ENCODE measurements at places on chromosomes 1 and 21.

DNA sequence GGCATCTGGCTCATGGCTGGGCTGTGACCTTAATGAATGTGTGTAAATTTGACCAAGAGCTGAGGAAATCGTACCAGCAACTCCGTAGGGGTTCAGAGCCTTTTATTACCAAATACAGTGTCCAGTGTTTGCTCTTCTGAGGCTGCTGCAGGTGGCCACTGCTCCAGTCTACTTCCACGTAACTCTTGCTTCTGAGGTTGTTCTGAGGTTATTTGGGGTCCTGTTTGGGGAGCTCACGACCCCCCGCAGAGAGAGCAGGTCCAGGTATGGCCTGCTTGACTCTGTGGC lies 33.6 kb downstream of the MAN1C1 start:
- no peak for DNase-seq

DNA sequence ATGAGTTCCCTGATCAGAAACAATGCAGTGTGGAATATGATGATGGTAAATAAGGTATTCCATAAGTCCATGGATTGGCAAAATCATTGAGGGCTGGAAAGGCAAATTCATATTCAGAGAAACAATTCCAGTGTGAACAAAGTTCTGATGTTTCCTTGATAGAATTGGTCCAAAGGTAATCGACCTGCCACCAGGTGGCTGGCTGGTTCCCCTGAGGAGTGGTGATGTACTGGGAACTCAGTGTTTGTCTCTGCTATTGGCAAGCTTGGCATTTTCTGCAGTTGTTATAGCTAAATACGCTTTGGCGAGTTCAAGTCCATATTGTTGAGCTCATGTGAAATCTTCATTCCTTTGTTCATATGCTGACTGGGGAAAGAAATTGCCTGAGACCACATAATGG lies 165.5 kb upstream of the PTGFR start:
- no peak for DNase-seq

GRCh38 chr1:207922554-207922953 lies 11.6 kb upstream of the CD34 start:
- DNase-seq = no peak

DNA sequence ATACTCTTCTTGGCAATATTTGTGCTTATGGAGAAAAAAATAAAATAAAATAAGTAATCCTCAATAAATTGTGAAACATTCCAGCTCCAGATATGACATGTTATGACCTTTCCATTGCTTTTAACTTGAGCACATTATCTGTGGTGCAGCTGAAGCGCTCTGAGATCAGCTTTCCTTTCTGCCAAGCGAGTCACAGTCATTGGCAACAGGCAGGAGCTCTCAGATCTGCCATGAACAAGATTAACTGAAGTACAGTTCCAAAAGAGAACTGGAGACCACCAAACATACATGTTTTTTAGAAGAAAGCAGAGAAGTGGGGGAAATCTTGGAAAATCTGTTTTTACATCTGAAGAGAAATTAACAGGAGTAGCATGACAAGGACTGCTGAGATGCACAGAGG lies 89.2 kb upstream of the DSCAM start:
- DNase-seq = no peak

DNA sequence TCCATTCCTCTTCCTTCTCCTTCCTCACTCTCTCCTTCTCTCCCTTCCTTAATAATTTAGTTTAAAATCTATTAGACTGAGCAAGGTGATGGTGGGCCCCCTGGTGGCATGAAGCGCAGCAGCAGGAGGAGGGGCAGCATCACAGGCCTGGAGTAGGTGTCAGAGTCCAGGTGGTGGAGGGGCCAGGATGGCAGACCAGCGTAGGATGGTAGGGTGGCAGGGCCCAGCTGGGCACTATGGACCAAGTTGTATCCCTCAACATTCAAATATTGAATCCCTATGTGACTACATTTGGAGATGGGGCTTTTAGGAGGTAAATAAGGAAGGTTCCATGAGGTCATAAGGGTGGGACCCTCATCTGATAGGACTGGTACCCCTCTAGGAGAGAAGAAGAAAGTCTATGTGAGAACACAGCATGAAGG lies 61.0 kb downstream of the WDR4 start:
- DNase-seq = no peak

DNA sequence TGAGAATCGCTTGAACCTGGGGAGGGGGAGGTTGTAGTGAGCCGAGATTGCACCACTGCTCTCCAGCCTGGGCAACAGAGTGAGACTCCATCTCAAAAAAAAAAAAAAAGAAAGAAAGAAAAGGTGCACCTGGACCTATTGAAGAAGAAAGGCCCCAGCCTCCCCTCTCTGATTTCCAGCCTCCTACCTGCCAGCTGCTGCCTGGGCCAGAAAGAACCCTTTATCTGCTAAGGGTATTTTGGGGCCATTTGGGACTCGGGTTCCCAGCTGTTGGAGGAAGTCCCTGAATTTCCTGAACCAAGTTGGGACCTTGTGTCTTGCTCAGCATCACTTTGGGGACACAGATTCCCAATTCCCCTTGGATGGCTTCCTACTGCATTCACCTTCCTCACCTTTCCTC lies 3.9 kb upstream of the TNFRSF8 start:
- DNase-seq = no peak

DNA sequence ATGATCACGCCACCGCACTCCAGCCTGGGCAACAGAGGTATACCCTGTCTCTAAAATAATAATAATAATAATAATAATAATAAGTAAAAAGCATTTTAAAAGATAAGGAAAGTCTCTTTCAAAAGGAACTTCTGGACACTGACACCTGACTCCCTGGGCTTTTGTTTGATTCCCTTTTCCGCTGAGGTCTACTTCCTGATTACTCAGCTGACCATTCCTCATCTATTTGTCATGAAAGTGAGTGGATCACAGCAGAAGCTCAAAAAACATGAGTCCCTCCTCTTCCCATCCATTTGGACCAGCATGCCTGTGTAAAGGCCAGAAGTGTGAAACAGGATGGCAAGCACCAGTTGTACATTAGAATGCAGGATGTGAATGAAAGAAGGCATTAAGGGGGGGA lies 61.1 kb upstream of the FBXO28 start:
- DNase-seq = no peak

DNA sequence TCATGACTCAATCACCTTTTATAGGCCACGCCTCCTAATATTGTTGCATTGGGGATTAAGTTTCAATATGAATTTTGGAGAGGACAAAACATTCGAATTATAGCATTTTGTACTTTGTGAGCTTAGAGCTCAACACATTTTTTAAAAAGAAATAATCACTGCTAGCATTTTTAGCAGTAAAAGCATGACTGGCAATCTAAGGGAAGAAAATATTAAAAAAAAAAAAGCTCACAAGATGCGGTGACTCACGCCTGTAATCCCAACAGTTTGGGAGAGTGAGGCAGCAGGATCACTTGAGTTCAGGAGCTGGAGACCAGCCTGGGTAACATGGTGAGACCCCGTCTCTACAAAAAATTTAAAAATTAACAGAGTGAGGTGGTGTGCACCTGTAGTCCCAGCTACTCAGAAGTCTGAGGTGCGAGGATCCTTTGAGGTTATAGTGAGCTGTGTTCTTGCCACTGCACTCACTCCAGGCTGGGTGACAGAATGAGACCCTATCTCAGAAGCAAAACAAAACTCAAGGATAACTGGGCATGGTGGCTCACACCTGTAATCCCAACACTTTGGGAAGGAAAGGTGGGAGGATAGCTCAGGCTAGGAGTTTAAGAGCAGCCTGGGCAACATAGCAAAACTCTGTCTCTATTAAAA lies 28.8 kb upstream of the DIPK1A start:
- no peak for DNase-seq

DNA sequence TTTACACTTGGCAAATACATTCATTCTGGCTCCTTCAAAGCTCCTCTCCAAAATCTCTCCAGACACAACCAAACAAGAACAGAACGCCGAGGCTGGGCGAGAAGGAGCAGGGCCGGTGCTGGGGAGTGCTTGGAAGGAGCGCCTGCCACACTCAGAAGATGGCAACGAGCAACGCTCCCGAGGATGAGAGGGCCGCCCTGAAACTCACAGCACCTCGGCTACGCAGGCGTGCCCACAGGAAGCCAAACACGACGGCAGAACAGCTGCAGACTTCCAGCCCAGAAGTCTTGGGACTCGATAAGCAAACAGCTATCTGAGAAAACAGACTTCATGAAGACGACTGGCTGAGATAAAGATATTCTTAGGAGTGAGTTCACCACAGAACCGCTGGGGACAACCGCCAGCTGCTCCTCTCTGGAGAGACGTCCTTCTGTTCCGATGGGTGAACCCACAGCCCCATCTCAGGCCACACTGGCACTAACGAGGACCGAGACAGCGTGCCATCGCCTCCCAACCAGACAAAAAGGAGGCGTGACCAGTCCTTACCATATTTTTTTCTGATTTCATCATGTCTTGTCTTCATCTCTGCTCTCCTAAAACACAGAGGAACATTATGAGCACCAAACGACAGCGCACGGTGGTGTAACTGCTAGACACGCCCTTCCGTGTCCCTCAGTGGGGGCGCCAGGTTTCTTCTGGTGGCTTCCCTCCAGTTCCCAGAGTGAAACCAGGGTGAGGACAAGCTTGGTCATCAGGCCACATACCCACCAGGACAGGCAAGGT lies 18.6 kb downstream of the PTTG1IP start:
- no peak for DNase-seq

- DNase-seq = no peak
These were observed 199.7 kb upstream of the C8B start for GRCh38 chr1:57165546-57165945.

DNA sequence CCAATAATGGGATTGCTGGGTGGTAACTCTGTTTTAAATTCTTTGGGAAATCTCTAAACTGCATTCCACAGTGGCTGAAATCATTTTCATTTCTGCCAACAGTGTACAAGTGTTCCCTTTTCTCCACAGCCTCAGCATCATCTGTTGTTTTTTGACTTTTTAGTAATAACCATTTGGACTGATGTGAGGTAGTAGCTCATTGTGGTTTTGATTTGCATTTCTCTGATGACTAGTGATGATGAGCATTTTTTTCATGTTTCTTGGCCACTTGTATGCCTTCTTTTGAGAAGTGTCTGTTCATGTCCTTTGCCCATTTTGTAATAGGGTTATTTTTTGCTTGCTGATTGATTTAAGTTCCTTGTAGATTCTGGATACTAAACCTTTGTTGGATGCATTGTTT lies 131.9 kb upstream of the B3GALT2 start:
- no peak for DNase-seq

- DNase-seq = no peak
These were observed 180.7 kb downstream of the KAZN start for GRCh38 chr1:14778898-14779865.

DNA sequence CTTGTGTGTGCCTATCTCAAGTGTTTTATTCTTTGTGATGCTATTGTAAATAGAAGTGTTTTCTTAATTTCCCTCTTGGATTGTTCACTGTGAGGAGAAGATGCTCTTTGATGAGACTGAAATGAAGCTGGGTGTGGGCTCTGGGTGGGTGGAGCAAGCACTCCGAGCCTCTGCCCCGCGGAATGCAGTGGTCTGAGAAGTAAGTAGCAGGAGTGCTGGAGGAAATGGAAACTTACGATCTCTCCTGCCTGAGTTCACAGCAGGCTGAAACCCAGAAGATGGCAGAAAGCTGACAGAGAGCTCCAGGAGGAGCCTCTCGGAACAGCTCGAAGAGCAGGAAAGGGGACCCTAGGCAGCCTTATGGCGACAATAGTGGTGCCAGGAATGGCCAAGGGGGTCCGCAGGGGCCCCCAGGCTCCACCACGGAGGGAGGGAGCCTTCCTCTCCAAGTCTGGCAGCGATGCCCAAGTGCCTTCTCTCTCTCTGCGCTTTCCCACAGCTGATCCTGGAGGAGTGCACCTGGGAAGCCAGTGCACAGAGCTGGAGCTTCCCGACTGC lies 126.8 kb upstream of the COL6A1 start:
- no peak for DNase-seq

GRCh38 chr21:21464684-21465083 lies 466.5 kb downstream of the NCAM2 start:
- DNase-seq = no peak

GRCh38 chr1:101235696-101236515 lies 913 bp upstream of the S1PR1 start:
- DNase-seq = no peak

DNA sequence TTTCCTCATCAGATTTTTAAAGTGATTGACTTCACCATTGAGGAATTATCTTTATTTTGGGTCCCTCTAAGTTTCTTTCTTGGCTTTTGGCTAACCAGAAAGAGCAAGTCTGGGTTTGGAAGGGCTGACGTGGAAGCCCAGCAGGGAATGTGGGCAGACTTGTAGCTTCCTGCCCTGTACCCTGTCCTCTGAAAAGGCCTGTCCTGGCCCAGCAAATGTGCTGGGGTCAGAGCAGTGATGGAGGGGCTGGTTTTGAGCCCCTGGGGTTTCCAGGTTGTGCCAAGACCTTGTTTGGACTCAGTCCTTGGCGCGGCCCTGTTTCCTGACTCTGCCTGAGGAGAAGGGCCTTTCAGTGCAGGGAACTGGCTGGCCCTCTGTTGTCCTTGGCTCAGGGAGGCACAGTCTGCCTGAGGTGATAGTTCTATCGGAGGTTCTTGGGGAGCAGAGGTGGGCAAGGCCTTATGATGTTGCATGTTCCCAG lies 72.1 kb downstream of the UCK2 start:
- DNase-seq = no peak

DNA sequence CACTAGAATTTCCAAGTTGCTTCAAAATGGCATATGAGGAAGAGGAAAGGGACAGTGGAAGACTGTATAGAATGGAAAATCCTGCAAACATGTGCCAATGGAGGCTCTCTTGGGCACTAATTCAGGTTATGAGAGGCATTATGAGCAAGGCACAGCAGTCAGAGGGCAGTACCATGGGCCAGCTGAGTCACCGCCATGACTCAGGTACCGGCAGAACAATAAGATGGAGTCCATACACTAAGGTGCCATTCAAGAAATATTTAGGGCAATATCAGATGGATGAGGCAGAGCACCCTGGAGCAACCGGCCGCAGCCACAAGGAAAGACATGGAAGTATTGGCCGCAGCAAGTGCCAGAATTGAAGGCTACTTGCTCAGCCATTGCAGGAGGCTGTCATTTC lies 25.6 kb upstream of the VAV3 start:
- no peak for DNase-seq

- no peak for DNase-seq
These were observed 70.6 kb upstream of the CNTN2 start for GRCh38 chr1:204972426-204972825.

- no peak for DNase-seq
These were observed 7.5 kb upstream of the CBR3 start for GRCh38 chr21:36127250-36127904.

- no peak for DNase-seq
These were observed 681.7 kb upstream of the PTBP2 start for GRCh38 chr1:96039910-96040309.

- DNase-seq = no peak
These were observed 25.2 kb downstream of the PLPPR5 start for GRCh38 chr1:98979463-98979862.

DNA sequence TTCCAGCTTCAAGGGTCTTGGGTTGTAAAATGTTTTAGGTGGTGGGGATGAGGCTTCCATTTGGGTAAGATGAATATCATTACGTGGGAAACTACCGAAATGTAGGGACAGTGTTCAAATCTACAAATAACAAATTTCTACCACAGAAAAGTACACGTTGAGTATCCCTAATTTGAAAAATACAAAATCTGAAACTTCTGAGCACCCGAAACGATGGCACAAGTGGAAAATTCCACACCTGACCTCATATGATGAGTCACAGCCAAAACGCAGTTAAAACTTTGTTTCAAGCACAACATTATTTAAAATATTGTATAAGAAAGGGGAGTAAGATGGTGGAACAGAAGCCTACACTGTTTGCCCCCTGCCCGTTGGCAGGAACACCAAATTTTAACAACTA lies 8.8 kb upstream of the HENMT1 start:
- DNase-seq = no peak
